IPS DF 6.9 (cell line): ENCODE measurements at places on chromosomes 4 and X.

- H3K27ac ChIP-seq, result no peak overlapping the region
- no peaks in the 10 kb centered on the region for H3K36me3 ChIP-seq
- DNase-seq, result no peak
These were observed 582.3 kb downstream of the FSTL5 start for GRCh38 chr4:161581262-161582230.

GRCh38 chrX:14598330-14598729, 69.0 kb downstream of the GLRA2 start:
- no peaks in the 10 kb centered on the region for H3K27me3 ChIP-seq
- no peak overlapping the region for H3K4me3 ChIP-seq
- H3K4me1 ChIP-seq, result no peaks in the 10 kb centered on the region
- no peak overlapping the region for H3K27ac ChIP-seq
- DNase-seq, result peak; percentile 1

GRCh38 chr4:25892796-25893195, 21.2 kb upstream of the SMIM20 start:
- H3K27me3 ChIP-seq, result no peaks in the 10 kb centered on the region
- no peak overlapping the region for H3K4me3 ChIP-seq
- no peaks in the 10 kb centered on the region for H3K36me3 ChIP-seq
- no peak for DNase-seq
- H3K27ac ChIP-seq, result no peak overlapping the region

- H3K36me3 ChIP-seq, result peaks cover 10% of the 10 kb centered on the region; the same call in 1 of the 2 replicates
- peak; percentile 70 for DNase-seq
- H3K4me1 ChIP-seq, result no peaks in the 10 kb centered on the region
- H3K4me3 ChIP-seq, result no peak overlapping the region
- H3K27me3 ChIP-seq, result no peaks in the 10 kb centered on the region
These were observed 48.9 kb upstream of the GRID2 start for GRCh38 chr4:92254767-92255442.

DNA sequence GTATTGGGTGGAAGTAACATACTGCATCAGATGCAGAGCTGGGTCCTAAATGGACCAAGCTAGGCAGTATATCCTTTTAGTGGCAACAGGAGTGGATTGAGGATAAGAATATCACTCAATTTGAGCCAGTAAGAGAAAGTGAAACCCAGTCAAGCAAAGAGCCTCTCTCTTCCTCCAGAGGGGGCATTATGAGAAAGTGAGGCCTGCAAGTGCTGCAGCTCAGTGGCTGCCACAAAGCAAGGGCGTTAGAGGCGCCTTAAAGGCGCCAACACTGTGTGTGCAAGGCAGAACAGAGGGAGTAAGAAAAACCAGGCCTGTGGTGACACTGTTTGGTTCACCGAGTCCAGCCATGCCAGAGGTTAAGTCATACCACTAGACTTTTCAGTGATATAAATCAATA, 17.5 kb downstream of the STX18 start:
- no peaks in the 10 kb centered on the region for H3K27me3 ChIP-seq
- no peak overlapping the region for H3K27ac ChIP-seq
- H3K4me3 ChIP-seq, result no peak overlapping the region

DNA sequence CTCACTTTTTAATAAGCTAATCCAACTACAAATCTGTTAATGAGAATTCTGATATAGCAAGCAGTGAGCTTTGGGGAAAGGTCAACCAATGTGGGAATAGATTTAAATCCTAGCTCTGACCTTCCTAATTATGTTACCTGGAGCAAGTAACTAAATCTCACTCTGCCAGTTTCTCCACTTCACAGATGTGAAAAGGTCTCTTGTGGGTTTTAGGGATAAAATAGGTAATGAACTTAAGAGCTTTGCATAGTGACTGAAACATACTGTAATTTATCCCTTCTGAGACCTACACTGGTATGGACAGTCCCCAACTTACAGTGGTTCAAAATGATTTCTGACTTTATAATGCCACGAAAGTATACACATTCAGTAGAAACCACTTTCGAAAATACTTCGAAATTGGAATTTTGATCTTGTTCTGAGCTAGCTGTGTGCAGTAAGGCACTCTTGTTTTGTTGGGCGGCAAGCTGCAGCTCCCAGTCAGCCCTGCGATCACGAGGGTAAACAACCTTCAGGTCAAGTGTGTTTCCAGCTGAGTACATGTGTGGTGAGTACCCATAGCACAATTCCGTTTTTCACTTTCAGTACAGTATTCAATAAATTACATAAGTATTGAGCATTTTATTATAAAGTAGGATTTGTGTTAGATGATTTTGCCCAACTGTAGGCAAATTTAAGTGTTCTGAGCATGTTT, 93.7 kb downstream of the ADGRL3 start:
- no peak overlapping the region for H3K4me3 ChIP-seq
- no peaks in the 10 kb centered on the region for H3K27me3 ChIP-seq
- H3K27ac ChIP-seq, result no peak overlapping the region
- H3K36me3 ChIP-seq, result no peaks in the 10 kb centered on the region

- H3K27me3 ChIP-seq, result no peaks in the 10 kb centered on the region
- DNase-seq, result no peak
- no peaks in the 10 kb centered on the region for H3K36me3 ChIP-seq
- no peak overlapping the region for H3K4me3 ChIP-seq
- no peak overlapping the region for H3K27ac ChIP-seq
These were observed 7.5 kb downstream of the ASB5 start for GRCh38 chr4:176261481-176261880.

- no peaks in the 10 kb centered on the region for H3K36me3 ChIP-seq
- H3K4me3 ChIP-seq, result no peak overlapping the region
- no peak for DNase-seq
- no peak overlapping the region for H3K27ac ChIP-seq
- H3K4me1 ChIP-seq, result peaks cover 2% of the 10 kb centered on the region
- peaks cover 10% of the 10 kb centered on the region for H3K27me3 ChIP-seq
These were observed 7.6 kb upstream of the NKX1-1 start for GRCh38 chr4:1413687-1414479.

DNA sequence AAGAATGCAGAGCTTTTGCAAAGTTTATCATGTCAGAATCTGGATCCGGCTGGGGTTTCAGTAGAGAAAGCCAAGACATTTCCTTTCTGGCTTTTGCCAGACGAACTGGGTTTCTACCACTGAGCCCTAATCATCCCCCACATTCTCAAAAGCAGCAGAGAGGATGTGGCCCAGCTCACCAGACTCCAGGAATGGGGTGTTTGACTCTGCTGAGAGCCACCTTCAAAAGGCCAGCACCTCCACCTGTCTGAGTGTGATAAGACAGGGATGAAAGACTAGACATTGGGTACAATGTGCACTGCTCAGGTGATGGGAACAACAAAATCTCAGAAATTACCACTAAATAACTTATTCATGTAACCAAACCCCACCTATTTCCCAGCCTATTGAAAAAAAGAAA, 25.7 kb upstream of the CCKAR start:
- no peaks in the 10 kb centered on the region for H3K27me3 ChIP-seq
- no peaks in the 10 kb centered on the region for H3K36me3 ChIP-seq
- DNase-seq, result no peak
- H3K27ac ChIP-seq, result no peak overlapping the region
- H3K4me3 ChIP-seq, result no peak overlapping the region

DNA sequence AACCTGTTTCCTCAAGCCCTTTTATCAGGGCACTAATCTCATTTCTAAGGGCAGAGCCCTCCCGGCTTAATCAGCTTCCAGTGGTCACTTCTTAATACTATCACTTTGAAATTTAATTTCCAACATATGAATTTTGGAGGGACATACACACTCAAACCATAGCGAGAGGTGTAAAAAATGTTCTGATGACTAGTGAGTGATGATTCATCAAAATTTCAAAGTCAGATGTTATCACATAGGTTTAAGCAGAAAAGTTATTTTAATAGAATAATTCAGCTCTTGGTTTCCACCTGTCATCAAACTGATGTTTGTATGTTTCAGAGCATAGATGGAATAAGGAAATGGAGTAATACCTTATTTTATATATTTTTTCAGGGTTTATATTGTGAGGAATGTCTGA, 161.9 kb downstream of the TLL1 start:
- no peaks in the 10 kb centered on the region for H3K36me3 ChIP-seq
- no peaks in the 10 kb centered on the region for H3K27me3 ChIP-seq
- no peak for DNase-seq
- no peak overlapping the region for H3K4me3 ChIP-seq

DNA sequence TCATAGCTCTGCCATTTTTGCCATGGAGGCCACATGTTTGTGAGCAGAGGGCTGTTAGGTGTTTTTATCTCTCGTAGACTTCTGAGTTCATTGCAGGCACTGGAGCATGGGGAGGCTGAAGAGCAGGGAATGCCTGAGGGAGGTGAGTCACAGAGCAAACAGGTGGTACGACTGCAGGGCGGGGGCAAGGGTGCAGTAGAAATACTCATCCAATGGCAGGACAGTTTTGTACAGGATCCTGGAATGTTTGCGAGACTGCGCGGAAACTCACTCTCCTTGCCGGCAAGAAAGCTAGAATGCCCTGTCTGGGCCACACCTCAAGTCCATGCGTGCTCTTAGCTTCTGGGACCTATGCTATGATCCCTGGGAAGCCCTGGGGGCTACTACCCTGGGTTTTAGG, 20.0 kb upstream of the VCX2 start:
- no peaks in the 10 kb centered on the region for H3K36me3 ChIP-seq
- no peak for DNase-seq
- no peaks in the 10 kb centered on the region for H3K27me3 ChIP-seq
- no peaks in the 10 kb centered on the region for H3K4me1 ChIP-seq
- no peak overlapping the region for H3K27ac ChIP-seq

GRCh38 chr4:16770710-16771285, 127.6 kb downstream of the LDB2 start:
- no peak for DNase-seq
- H3K36me3 ChIP-seq, result no peaks in the 10 kb centered on the region; the same call in 1 of the 2 replicates
- no peaks in the 10 kb centered on the region for H3K27me3 ChIP-seq
- H3K4me3 ChIP-seq, result no peak overlapping the region
- H3K4me1 ChIP-seq, result peaks cover 1% of the 10 kb centered on the region; the same call in 1 of the 2 replicates

GRCh38 chr4:57320217-57320616, 210.0 kb upstream of the IGFBP7 start:
- no peaks in the 10 kb centered on the region for H3K36me3 ChIP-seq
- DNase-seq, result no peak
- no peak overlapping the region for H3K4me3 ChIP-seq
- H3K4me1 ChIP-seq, result no peaks in the 10 kb centered on the region

DNA sequence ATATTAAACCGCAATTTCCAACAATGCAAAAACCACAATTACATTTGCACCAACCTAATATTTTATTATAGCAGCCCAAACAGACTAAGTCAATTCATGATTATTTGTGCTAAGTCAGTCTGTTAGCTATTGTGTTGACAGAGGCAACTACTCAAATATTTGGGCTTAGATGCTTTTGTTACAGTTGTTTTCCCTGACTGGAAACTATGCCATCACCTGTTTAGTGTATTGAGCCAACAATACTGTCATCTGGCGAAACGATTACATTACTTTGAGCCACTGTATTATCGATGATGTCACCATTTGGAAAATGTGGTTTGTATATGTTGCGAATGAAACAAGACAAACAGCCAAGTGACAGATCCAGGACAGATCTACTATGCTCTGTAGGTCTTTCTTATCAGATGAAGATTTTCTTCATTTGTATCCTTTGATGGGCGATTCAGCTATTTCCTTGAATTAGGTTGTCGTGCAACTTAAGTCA, 38.7 kb upstream of the INTS6L start:
- no peak overlapping the region for H3K27ac ChIP-seq
- no peak for DNase-seq
- H3K4me3 ChIP-seq, result no peak overlapping the region

GRCh38 chr4:79413886-79414285, 5.9 kb upstream of the GK2 start:
- H3K27me3 ChIP-seq, result no peaks in the 10 kb centered on the region
- no peaks in the 10 kb centered on the region for H3K4me1 ChIP-seq
- DNase-seq, result no peak
- H3K27ac ChIP-seq, result no peak overlapping the region
- H3K4me3 ChIP-seq, result no peak overlapping the region
- H3K36me3 ChIP-seq, result no peaks in the 10 kb centered on the region

- DNase-seq, result no peak
- H3K27ac ChIP-seq, result no peak overlapping the region
These were observed 617.0 kb downstream of the MID1IP1 start for GRCh38 chrX:39418254-39418704.

GRCh38 chr4:93842601-93843252, 14.2 kb downstream of the ATOH1 start:
- no peak for DNase-seq
- H3K36me3 ChIP-seq, result no peaks in the 10 kb centered on the region
- H3K4me3 ChIP-seq, result no peak overlapping the region
- no peaks in the 10 kb centered on the region for H3K4me1 ChIP-seq
- no peaks in the 10 kb centered on the region for H3K27me3 ChIP-seq
- H3K27ac ChIP-seq, result no peak overlapping the region

DNA sequence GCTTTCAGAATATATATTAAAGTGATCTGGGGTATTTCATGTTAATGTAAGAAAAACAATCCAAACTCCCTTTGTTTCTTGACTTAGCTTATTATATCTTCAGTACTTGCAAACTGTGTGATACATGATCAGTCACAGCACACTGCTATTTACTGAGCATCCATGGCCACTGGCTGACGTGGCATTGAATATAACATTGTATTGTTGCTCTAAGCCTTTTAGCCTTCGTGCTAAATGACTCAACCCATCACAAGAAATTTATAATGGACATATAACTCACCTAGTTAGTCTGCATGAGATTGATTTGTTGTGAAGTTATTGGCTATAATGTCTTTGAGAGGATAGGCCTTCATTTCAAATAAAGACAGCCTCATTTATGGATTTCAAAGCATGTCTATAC, 642.6 kb downstream of the IL1RAPL1 start:
- H3K27ac ChIP-seq, result no peak overlapping the region
- no peak for DNase-seq
- H3K27me3 ChIP-seq, result peaks cover 8% of the 10 kb centered on the region
- no peak overlapping the region for H3K4me3 ChIP-seq
- no peaks in the 10 kb centered on the region for H3K4me1 ChIP-seq

- 0 out of 2 replicates have a peak, but pooled peaks cover 3% of the 10 kb centered on the region for H3K4me1 ChIP-seq
- no peaks in the 10 kb centered on the region for H3K27me3 ChIP-seq
- no peak overlapping the region for H3K4me3 ChIP-seq
- no peaks in the 10 kb centered on the region for H3K36me3 ChIP-seq
- no peak overlapping the region for H3K27ac ChIP-seq
These were observed 28.1 kb downstream of the LGI2 start for GRCh38 chr4:25002681-25003080.

DNA sequence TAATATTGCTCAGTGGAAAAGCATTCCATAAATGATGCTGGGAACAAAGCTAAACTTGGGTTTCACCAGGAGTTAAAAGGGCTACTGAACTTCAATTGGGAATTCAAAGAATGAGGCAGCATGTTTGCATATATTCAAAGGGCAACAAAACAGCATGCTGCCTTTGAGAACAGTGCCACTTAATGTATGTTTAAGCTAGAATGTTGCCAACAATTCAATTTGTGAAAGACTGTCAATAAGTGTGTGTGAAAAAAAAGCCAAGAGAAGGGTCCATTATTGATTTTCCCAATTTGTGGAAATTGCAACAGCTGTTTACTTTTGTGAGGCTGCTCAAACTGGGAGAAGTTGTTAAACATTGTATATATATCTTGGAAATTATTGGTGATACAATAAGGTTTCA, 701.9 kb upstream of the ACTRT1 start:
- no peak overlapping the region for H3K27ac ChIP-seq
- no peaks in the 10 kb centered on the region for H3K4me1 ChIP-seq
- no peaks in the 10 kb centered on the region for H3K27me3 ChIP-seq
- DNase-seq, result no peak

- peaks cover 9% of the 10 kb centered on the region for H3K4me1 ChIP-seq
- no peaks in the 10 kb centered on the region for H3K27me3 ChIP-seq
- H3K36me3 ChIP-seq, result no peaks in the 10 kb centered on the region; the same call in 1 of the 2 replicates
- peak overlapping the region; percentile 55; the same call in 1 of the 2 replicates for H3K4me3 ChIP-seq
These were observed 6.2 kb downstream of the MYL5 start for GRCh38 chr4:680551-680927.
